Natural killer cell treated with Interleukin-12 subunit alpha and Interleukin-12 subunit beta and Interleukin-15 and Interleukin-18, amount 100 ng/mL, for 72 hours (primary cell): ENCODE measurements at places on chromosomes 12 and 14. TPM values are rescaled to one million over a fixed set of nuclear protein-coding genes. Genes with fewer than 3 reads are reported as not detected.
A peak's percentile ranks its signal among the peaks of the same experiment; 100 is the strongest.

ZNF10 gene
- 2.3 TPM for total RNA-seq

RNU6-7 gene
- not detected for total RNA-seq

CD69 gene
- 55.6 TPM for total RNA-seq

GRCh38 chr12:131829356-131829747, 1.2 kb downstream of the MMP17 start:
- peaks cover 7% of the 10 kb centered on the region for H3K4me1 ChIP-seq
- peaks cover 18% of the 10 kb centered on the region for H3K27me3 ChIP-seq
- H3K4me3 ChIP-seq, result peak overlapping the region; percentile 58

FGD6 gene
- 0.62 TPM for total RNA-seq

GRCh38 chr14:52269982-52270381, 2.5 kb downstream of the PTGDR start:
- no peaks in the 10 kb centered on the region for H3K27me3 ChIP-seq
- peaks cover 76% of the 10 kb centered on the region for H3K4me1 ChIP-seq
- no peak for DNase-seq
- H3K36me3 ChIP-seq, result peaks cover 14% of the 10 kb centered on the region
- H3K4me3 ChIP-seq, result peak overlapping the region; percentile 100

DNA sequence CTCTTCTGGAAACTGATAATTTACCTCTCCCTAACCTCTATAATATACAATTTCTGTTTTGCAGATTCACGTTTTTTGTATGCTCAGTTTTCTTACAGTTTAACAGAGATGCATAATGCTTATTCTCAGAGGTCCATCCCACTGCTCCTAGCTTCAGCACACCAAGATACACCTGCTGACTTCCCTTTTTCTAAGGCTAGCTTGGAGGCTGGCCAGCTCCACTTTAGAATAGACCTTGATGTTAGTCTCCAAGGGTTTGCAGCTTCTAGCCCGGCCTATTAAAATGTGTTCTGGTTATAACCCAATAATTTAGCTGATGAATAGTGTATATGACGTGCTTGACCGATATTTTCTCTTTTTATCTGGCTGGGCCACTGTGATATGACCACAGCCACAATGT, 261.2 kb downstream of the EGLN3 start:
- no peaks in the 10 kb centered on the region for H3K36me3 ChIP-seq
- DNase-seq, result no peak
- no peak overlapping the region for H3K27ac ChIP-seq
- no peak overlapping the region for H3K4me3 ChIP-seq
- H3K4me1 ChIP-seq, result no peaks in the 10 kb centered on the region
- no peaks in the 10 kb centered on the region for H3K27me3 ChIP-seq
